ENCODE measurements at places on chromosomes 12 and 14.

GRCh38 chr12:6078398-6079096 lies 45.9 kb downstream of the VWF start:
- DNase-seq: peak; percentile 47

DNA sequence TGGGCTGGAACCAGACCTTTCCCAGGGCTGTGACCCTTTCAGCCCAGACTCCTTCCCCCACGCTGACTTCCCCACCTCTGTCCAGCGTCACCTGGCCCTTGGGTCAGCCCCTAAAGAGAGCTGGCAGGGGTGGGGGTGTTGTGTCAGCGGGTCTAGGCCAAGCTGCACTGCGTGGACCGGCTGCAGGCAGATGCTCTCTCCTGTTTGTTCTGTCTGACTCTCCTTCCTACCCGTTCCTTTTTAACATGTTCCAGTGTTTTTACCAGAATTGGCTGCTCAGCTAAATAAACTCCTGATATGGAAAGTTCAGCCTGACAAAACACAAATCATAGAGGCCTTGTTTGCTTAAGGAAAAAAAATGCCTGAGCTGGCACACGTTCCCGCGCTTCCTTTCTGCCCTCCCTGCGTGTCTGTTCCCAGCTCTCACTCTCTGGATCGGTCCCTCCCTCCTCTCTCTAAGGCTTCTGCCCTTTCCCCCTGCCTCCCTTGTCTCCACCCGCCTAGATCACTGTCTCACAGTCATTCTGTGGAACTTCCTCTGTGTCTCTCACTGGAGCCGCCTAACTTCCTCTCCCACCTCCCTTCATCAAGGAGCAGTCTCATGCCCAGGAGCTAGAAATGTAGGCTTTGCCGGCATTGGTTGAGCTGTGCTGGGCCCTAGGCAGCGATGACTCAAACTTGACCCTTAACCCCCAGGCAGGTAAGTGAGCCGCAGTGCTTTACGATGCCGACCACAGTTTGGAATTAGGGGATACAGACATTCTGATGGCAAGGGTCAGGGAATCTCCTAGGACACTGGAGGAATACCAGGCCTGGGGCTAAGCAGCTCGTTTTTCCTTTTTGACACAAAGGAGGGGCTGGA lies 15.5 kb upstream of the MLXIP start:
- DNase-seq: no peak

GRCh38 chr12:54053751-54054741 lies at the start of gene HOXC4:
Gene HOXC4, plus strand, starts transcription at chr12:54053835. Its CDS starts 88 bp downstream, at chr12:54053923.
- DNase-seq: no peak

DNA sequence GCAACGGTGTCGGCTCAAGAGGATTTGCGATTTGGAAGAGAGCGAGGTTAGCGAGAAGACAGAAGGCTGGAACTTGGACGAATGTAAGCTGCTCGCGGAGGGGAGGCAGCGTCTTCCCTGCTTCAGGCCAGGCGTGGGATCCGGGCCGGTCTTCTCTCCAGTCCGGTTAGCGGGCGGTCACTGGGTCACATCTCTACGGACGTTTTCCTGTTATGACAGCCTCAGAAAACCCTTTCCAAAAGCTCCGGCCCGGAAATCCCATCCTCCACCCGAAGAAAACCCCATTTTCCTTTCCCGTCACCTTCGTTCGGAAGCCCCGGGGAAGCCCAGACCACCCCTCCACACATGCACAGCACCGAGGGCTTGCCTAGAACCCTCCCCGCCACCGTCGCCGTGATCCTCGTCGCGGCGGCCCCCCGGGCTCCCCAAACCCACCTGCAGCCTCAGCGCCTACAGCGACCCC lies 268 bp downstream of the NDUFB1 start:
- DNase-seq: no peak

DNA sequence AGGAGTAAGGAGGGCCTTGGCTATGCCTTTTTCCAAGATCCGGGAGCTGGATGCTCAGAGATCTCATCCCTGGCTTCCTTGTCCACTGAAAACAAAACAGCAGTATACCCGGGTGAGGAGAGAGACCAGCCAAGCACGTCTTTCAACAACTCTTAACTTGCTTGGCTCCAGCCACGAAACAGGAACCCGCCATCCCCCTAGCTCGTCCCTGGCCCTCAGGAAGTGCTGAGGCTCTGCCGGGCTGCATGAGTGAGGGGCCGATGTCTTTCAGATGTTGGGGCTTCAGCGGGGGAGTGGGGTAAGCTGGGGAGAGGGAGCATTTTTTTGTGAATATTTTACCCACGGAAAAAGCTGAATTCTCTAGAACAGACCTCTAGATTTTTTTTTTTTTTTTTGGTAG lies 231.1 kb downstream of the CACNA1C start:
- DNase-seq: peak; percentile 72

DNA sequence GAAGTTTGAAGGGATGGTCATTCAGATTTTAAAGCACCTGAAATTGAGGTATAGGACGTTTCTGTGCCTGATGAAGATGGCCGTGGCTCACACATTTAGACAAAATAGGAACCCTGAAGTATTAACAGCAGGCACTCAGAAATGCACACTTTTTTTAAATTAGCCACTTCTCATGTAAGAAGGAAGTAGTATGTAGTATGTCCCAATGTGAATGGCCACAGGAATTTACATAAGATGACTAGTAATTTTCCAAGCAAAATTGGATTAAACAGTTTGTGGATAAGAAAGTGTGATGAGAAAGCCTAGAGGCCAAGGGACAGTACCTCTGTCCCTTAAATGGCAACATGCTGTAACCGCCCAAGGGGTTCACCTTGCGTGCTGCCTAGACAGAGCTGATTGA lies 1.8 kb upstream of the MIS18BP1 start:
- no peak for DNase-seq
